ENCODE measurements at places on chromosomes 6 and 20. TPM values are rescaled to one million over a fixed set of nuclear protein-coding genes. Genes with fewer than 3 reads are reported as not detected.

- no peaks in the 10 kb centered on the region for H3K27me3 ChIP-seq
- H3K36me3 ChIP-seq, result no peaks in the 10 kb centered on the region
- no peaks in the 10 kb centered on the region for H3K4me1 ChIP-seq
Measured at GRCh38 chr6:127969701-127970100, 68.8 kb upstream of the THEMIS start.

GRCh38 chr6:111482188-111482958 is 645 bp downstream of the REV3L start:
- peak; percentile 59 for DNase-seq
- H3K27ac ChIP-seq, result peak overlapping the region; percentile 97
- H3K27me3 ChIP-seq, result no peaks in the 10 kb centered on the region
- peak overlapping the region; percentile 68 for H3K4me3 ChIP-seq
- peaks cover 53% of the 10 kb centered on the region for H3K4me1 ChIP-seq
- H3K36me3 ChIP-seq, result no peaks in the 10 kb centered on the region

- no peak for DNase-seq
- no peaks in the 10 kb centered on the region for H3K36me3 ChIP-seq
- no peak overlapping the region for H3K4me3 ChIP-seq
- no peaks in the 10 kb centered on the region for H3K27me3 ChIP-seq
- no peaks in the 10 kb centered on the region for H3K4me1 ChIP-seq
Measured at GRCh38 chr6:54058236-54058635, 53.0 kb upstream of the MLIP start.

DNA sequence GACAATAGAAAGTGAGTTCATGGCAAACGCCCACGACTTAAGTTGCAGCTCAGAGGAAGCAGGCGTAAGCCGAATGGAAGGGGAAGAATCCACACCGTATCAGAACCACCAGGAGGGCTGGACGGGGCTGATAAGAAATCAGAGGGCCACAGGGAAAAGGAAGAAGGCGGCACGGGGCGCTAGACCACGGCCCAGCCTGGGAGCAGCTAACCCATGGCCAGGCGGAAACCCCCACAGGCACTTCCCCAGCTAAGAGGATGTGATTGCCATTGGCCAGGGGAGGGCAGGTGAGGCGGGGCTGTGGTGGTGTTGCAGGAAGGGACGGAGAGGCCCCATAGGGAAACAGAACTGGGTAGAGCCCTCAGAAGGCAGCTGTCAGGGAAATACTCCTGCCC is 174.0 kb upstream of the AFDN start:
- no peaks in the 10 kb centered on the region for H3K4me1 ChIP-seq
- no peak overlapping the region for H3K27ac ChIP-seq
- no peaks in the 10 kb centered on the region for H3K36me3 ChIP-seq
- no peak for DNase-seq
- H3K27me3 ChIP-seq, result no peaks in the 10 kb centered on the region

GRCh38 chr20:57663681-57664451 is 43.6 kb upstream of the ZBP1 start:
- no peak overlapping the region for H3K4me3 ChIP-seq
- no peaks in the 10 kb centered on the region for H3K36me3 ChIP-seq
- H3K27me3 ChIP-seq, result no peaks in the 10 kb centered on the region
- no peak overlapping the region for H3K27ac ChIP-seq
- no peak for DNase-seq
- H3K4me1 ChIP-seq, result no peaks in the 10 kb centered on the region

DNA sequence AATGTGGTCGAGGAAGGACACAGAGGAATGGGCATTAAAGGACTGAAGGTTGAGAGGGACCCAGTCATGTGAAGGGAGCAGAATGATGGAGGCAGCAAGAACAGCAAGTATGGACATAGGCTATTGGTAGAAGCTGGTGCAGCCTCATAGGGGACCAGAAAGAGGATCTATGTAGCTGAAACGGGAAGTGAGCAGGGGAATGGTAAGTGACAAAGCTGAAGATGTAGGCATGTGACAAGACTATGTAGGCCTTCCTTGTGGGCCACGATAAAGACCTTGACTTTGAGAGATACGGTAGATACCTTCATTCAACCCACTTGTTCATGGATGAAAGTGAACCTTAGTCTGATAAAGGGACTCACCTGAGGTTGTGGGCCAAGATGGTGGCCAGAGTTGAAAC is 3.5 kb downstream of the CTNNBL1 start:
- H3K27ac ChIP-seq, result no peak overlapping the region
- no peaks in the 10 kb centered on the region for H3K36me3 ChIP-seq
- no peaks in the 10 kb centered on the region for H3K27me3 ChIP-seq
- no peak overlapping the region for H3K4me3 ChIP-seq
- H3K4me1 ChIP-seq, result peaks cover 14% of the 10 kb centered on the region

- H3K4me3 ChIP-seq, result no peak overlapping the region
- no peaks in the 10 kb centered on the region for H3K4me1 ChIP-seq
- no peaks in the 10 kb centered on the region for H3K27me3 ChIP-seq
- no peaks in the 10 kb centered on the region for H3K36me3 ChIP-seq
- H3K27ac ChIP-seq, result no peak overlapping the region
- DNase-seq, result no peak
Measured at GRCh38 chr6:94501516-94501915, 1075.8 kb upstream of the MANEA start.

DNA sequence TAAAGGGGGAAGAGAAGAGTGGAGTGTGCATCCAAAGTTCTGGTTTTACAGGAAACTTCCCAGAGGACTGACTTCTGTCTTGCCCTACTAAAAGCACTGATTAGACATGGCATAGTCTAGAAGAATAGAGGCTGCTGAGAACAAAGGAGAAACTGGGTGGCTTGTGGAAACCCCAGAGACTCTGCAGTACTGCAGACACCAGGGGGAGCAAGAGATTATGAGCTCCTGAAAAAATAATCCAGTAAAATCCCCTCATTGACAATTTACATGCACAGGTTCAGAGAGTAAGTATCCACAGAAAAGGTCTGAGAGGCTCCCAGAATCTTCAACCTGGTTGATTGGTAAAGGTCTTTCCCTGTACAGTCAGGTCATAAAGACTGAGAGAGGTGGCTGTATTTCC is 48.7 kb upstream of the CLVS2 start:
- H3K27me3 ChIP-seq, result no peaks in the 10 kb centered on the region
- no peak for DNase-seq
- no peaks in the 10 kb centered on the region for H3K36me3 ChIP-seq
- no peaks in the 10 kb centered on the region for H3K4me1 ChIP-seq
- no peak overlapping the region for H3K27ac ChIP-seq

- no peak overlapping the region for H3K27ac ChIP-seq
- no peak for DNase-seq
- no peaks in the 10 kb centered on the region for H3K36me3 ChIP-seq
- H3K27me3 ChIP-seq, result peaks cover 4% of the 10 kb centered on the region
Measured at GRCh38 chr20:63508072-63508768, 9.3 kb upstream of the EEF1A2 start.

DNA sequence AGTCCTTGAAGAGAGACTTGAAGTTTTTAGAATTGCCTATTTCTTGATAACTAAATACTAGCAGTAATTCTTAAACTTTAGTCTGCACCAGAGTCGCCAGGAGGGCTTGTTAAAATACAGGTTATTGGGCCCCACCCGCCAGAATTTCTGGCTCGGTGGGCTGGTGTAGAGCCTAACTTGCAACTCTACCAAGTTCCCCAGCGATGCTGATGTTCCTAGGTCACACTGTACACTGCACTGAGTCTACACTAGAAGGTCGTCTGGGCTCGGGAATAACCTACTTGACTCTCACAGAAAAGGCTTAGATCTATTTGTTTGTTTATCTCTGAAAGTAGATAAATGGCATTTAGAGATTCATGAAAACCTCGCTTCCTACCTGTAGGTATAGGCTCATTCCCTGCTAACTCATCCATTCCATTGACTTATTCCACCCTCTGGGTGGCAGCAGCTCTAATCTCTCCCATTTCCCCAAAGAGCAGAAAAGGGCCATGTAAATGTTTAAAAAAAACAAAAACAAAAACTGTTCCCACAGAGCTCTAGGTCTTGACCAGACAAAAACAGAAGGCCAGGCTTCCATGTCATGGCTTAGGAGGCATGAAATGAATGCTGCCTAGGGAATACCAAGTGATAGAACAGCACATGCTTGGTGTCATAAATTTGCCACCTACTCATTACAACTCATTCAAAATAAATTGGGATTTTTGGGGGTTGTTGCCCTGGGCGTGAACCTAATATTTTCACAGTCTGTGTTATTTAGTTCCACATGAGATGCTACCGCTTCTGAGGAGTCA is 292.1 kb downstream of the ADGB start:
- H3K27ac ChIP-seq, result no peak overlapping the region
- H3K4me1 ChIP-seq, result no peaks in the 10 kb centered on the region
- no peak for DNase-seq
- no peak overlapping the region for H3K4me3 ChIP-seq

DNA sequence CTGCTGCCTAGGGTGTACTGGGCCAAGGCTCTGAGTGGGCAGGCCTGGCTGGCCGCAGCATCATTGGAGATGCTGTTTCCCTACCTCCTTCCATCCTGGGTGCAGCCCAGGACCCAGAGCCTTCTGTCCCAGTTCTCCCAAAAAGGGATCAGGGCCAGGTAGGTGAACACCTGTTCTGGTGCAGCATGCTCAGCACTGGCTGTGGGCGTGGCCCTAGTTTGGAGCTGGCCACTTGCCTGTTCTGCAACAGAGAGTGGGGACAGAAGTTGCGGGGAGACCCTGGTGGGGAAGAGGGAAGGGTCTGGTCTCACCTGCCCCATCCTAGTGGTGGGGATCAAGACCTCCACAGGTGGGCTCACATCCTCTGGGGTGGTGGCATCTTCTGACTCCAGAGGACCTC is 1.4 kb upstream of the ARMC12 start:
- H3K36me3 ChIP-seq, result no peaks in the 10 kb centered on the region
- no peak overlapping the region for H3K4me3 ChIP-seq
- H3K4me1 ChIP-seq, result peaks cover 40% of the 10 kb centered on the region
- H3K27ac ChIP-seq, result no peak overlapping the region

DNA sequence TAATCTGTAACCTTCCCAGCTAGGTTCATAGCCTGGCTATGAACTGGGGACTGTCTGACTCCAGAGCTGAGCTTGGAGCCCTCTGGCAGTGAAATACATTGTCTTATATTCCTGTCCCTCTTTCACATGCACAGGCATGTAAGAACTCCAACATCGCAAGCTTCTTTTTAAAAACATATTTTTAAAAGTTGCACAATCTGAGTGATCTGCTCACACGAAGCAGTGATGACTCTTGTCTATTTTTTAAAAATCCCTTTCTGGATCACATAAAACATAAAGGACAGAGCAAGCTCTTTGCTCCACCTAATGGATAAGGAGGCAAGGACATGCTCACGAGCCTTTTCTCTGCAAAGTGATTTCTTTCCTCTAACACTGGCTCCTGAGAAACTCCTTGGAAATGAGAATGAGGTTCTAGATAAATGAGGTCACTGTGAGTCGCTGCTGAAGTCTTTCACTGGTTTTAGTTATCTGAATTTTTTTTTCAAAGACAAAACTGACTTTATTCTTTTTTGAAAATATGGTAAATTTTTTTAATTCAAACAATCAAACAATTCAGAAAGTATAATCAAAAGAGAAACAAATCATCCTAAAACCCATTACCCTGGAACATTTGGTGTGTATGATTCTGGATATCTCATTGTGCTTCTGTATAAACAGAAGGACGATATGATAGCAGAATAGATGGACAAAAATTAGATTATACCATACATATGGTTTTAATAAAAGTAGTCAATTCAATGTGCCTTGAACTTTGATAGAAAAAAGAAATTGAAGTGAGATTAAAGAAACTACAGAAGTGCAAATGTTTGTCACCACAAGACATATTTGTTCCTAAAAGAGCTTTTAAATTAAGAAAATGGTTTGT is 30.8 kb downstream of the IL20RA start:
- H3K4me3 ChIP-seq, result no peak overlapping the region
- H3K27me3 ChIP-seq, result no peaks in the 10 kb centered on the region
- H3K4me1 ChIP-seq, result no peaks in the 10 kb centered on the region
- H3K27ac ChIP-seq, result no peak overlapping the region
- no peaks in the 10 kb centered on the region for H3K36me3 ChIP-seq
- DNase-seq, result no peak

DNA sequence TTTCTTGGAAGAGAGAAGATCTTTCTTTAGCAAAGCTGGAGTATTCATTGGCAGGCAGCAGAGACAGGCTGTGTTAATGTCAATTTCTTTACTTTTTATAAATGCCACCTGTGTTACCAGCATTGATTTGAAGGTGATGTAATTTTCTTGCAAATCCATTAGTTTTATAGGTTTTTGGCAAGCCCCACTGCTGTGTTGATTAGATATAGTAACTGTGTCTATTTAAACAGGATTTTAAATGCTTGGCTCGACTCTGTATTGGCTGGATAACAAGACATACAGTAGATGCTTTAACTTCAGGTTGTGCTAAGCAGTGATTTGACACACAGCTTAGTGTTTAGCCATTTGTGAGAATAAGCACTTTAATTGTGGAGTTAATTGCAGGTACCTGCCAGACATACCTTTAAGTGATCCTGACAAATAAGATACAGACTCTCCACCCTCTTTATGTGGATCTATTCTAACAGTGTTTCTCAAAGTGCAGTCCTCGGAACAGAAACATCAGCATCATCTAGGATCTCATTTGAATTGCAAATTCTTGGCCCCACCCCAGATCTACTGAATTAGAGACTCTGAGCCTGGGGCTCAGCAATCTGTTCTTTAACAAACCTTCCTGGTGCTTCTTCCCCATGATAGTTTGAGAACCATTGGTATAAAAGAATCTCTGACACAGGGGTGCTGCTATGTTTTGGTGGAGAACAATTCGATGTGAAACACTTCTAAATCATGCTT is 397.5 kb downstream of the HDGFL1 start:
- no peaks in the 10 kb centered on the region for H3K36me3 ChIP-seq
- no peak overlapping the region for H3K4me3 ChIP-seq
- no peak for DNase-seq

- no peaks in the 10 kb centered on the region for H3K27me3 ChIP-seq
- H3K4me3 ChIP-seq, result peak overlapping the region; percentile 90
- DNase-seq, result no peak
Measured at GRCh38 chr6:33199687-33200218, 712 bp downstream of the RXRB start.

DNA sequence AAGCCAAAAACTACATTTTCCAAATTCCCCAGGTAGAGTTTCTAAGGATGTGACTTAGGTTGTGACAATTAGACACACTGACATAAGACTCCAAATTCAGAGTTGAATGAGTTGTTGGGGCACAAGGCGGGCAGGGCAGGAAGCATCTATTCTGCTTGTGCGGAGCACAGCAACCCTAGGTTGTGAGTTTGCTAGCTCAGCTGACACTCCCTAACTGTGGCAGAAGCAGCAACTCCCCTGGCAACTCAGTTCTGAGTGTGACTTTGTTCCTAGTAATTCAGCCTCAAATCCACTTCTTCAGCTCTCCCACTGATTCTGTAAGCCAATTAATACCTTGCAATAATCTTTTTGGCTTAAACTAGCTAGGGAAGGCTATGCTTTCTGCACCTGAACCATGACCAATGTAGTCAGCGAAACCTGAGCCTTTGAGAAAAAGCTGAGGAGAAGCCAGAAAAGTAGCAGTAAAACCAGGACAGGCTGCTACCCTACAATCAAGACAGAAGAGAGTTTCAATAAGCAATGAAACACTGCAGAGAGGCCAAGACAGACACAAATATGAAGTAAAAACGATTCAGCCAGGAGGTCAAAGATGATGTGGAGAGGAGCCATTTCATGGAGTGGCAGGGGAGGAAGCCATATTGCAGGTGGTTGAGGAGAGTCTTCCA is 30.0 kb upstream of the PAQR8 start:
- H3K36me3 ChIP-seq, result no peaks in the 10 kb centered on the region
- H3K4me3 ChIP-seq, result no peak overlapping the region
- H3K27me3 ChIP-seq, result no peaks in the 10 kb centered on the region
- no peak for DNase-seq

Gene SLC16A10
- total RNA-seq, result 48.8 TPM

Gene CGA
- total RNA-seq, result not detected

Gene MAK
- total RNA-seq, result 0.12 TPM

Gene COX7A2
- 76.5 TPM for total RNA-seq

Gene BPIFB2
- total RNA-seq, result not detected

Gene GSTA4
- 14.1 TPM for total RNA-seq

Gene SRMS
- not detected for total RNA-seq

Gene DLK2
- not detected for total RNA-seq

Gene SH3BGRL2
- total RNA-seq, result 10.3 TPM

Data from pancreas (tissue), 10 donors.